IPS DF 6.9 (cell line): ENCODE measurements at places on chromosomes 5 and 9.

DNA sequence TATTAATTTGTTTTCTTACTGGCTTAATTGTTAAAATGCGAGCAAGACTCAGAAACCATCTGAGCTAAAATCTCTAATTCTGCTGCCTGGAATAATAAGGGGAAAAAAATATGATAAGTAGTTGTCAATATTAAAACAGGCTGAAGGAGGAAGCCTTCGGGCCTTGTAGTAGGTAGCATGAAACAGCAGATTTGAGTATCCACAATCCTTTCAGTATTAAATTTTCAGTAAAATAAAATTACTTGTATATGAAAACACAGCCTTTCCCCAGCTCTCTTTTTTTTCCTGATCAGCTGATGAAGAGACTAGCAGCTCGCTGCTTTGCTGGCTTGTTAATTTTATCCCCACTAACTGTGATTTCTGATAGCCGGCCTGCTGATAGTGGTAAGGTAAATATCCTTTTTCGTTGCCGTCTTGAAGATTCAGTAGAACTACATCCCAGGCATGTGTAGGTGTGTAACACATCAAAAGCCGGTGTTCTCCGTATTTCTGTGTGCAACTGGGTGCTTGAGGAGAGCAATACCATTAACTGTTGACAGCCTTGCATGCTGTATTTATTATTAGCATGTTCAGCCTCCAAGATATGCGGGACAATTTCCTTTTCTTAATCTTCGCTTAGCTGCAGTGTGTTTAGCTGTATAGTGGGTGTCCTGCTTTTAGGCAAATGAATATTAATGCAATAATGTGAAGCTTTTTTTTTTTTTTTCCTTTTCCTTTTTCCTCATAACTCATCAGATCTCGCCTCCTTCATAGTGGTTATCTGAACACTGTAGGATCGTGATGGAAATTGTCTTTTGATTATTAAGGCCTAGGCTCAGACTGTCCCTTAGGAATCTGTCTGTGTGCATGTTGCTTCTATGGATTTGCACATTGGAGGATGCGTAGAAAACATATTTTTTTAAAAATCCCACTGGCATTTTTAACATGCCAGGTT, 144.6 kb downstream of the SMARCA2 start:
- DNase-seq = no peak

DNA sequence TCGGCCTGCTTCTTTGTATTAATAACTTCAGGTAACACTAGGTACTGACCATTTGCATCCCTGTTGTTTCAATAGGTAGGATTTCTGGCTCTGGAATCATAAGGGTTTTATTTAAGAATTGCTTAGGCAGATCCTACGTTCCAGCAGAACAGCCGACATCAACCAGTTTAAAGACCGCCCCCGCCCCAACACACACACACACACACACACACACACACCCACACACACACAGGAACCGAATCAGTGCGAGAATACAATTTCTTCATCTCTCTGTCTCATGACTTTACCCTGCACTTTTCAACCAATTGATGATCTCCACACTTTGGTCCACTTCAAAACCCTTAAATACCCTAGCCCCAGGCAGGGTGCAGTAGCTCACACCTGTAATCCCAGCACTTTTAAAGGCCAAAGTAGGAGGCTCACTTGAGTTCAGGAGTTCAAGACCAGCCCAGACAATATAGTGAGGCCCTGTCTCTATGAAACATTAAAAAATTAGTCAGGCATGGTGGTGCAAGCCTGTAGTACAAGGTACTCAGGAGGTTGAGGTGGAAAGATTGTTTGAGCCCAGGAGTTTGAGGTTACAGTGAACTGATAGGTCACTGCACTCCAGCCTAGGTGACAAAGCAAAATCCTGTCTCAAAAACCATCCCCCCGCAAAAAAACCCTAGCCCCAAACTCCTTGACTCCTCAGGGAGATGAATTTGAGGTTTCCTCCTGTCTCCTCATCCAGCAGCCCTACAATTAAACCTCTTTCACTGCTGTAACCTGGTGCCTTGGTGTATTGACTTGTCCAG, 2.7 kb upstream of the MTMR12 start:
- DNase-seq = no peak

DNA sequence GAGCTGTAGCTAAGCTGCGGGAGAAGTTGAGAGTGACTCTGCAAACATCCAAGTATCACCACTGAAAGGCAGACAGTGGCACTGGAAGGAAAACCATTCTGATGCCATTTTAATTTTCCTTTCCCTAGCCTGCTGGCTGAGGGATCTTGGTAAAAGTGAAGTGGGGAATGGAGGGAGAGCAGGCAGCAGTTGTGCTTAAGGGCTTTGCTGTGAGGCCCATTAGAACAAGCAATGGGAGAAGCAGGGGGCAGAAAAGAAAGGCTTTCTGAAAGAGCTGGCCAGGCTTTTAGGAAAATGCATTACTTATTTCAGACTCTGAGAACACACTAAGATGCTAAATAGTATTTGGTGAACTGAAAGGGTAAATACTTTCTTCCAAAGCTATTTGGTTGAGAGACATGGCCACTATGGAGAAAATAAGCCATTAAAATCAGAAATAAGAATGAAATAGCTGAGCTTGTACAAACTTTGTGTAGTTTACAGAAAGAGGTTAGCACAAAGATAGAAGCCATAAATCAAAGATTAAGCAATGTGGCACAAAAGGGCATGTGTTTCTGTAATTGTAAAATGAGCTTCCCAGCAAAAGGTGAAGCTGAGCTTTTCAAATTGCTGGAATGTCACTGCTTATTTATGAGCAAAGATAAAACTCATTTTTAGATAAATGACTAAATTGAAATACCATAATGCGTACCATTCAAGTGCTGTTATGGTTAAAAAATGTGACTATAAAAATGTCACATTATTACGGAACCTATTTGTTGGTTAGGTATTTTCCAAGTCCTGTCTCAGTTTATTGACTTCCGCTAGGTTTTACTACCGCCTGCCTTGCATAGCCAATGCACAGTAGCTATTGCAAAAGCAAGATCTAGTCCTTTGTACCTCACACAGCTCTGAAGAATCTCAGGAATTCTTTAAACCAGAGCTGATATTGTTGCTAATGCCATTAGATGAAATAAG, 20.8 kb downstream of the SNCAIP start:
- no peak for DNase-seq

GRCh38 chr9:83544002-83544698, 5.9 kb upstream of the FRMD3 start:
- no peak for DNase-seq

- no peak for DNase-seq
Measured at GRCh38 chr9:137506702-137507171, 43.5 kb downstream of the PNPLA7 start.

GRCh38 chr9:6955251-6955921, 197.6 kb downstream of the KDM4C start:
- DNase-seq = no peak

- no peak for DNase-seq
Measured at GRCh38 chr5:149811453-149811852, 81.3 kb downstream of the PPARGC1B start.

DNA sequence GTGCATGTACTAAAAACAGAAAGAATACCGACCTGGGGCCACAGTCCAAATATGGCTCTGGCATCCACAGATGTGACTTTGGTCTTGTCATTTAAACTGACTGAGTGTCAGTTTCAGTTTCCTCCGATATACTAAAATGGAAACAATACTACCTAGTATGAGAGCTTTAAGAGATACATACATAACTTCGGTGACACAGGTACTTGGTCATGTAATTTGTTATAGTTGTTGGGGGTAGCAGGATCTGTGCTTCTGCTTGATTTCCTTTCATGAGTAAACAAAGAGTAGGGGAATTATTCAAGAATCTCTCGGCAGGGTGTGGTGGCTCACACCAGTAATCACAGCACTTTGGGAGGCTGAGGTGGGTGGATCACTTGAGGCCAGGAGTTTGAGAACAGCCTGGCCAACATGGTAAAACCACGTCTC, 32.1 kb downstream of the MTMR12 start:
- no peak for DNase-seq

GRCh38 chr9:133787754-133788025, 49.5 kb upstream of the SARDH start:
- no peak for DNase-seq

- no peak for DNase-seq
Measured at GRCh38 chr5:175387144-175387543, 56.8 kb downstream of the DRD1 start.

GRCh38 chr5:139552893-139553575, 8.1 kb upstream of the UBE2D2 start:
- DNase-seq = no peak

DNA sequence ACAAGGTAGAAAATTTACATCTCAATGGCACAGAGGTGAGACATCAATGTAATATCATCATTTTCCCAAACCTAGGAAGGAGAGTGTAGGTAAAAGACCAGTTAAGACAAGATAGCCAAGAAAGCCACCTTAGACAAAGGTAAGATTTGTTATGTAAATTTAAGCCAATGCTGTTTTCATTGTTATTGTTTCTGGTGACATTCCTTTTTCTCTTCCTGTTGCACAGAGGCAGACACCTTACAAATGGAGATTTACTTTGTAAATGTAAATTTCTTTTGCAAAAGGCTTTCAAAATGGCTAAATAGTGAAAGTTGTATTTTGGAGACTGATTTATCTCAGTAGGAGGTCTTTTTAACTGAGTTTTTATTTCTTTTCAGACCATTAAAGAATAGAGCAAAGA, 159.1 kb downstream of the YIPF5 start:
- DNase-seq = peak; percentile 11

DNA sequence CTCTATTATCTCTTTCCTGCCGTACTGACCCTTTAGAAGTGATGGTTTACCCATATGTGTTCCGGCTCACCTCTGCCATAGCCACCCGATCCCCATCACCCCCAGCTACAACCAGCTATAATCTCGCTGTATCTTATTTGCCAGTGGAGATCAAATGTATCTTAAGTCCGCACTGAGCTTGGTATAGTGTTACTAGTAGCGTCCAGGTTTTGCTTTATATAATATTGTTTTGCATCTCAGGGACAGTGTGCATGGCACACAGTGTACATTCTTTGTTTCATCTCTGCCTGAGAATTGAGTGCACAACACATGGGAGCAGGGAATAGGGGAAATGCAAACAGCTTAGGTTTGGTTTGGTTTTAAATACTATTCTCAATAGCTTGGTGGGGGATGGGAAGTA, 135.8 kb upstream of the SNX2 start:
- no peak for DNase-seq

- DNase-seq = peak; percentile 88
Measured at GRCh38 chr5:173327948-173328843, at the start of gene STC2. Gene STC2, minus strand, starts transcription at chr5:173328414. Its CDS starts 221 bp downstream, at chr5:173328193.

DNA sequence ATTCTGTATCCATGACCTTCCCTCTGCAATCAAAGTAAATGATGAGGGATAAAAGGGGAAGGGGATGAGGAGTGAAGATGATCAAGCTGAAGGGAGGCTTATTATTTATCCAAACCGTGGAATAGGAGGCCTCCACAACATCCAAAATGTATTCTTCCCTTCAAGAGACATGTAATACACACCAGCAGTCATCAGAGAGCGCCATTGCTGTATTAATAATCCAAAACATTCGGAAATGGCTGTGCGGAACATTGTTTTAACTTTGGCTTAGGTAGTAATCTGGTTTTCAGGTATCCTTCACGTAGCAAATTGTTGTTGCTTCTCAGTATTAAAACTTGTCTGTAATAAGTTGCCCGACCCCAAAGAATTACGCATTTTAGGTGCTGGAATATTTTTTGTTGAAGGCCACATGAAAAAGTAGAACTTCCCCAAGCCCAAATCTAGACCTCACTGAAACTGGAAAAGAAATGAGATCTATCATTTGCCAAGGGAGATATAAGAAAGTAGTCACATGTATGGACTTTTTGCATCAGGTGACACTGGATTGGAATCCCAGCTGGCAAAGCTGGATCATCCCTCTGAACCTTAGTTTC, 2.6 kb upstream of the BOD1 start:
- peak; percentile 33 for DNase-seq

GRCh38 chr5:167764641-167765289, 526.7 kb upstream of the WWC1 start:
- no peak for DNase-seq

DNA sequence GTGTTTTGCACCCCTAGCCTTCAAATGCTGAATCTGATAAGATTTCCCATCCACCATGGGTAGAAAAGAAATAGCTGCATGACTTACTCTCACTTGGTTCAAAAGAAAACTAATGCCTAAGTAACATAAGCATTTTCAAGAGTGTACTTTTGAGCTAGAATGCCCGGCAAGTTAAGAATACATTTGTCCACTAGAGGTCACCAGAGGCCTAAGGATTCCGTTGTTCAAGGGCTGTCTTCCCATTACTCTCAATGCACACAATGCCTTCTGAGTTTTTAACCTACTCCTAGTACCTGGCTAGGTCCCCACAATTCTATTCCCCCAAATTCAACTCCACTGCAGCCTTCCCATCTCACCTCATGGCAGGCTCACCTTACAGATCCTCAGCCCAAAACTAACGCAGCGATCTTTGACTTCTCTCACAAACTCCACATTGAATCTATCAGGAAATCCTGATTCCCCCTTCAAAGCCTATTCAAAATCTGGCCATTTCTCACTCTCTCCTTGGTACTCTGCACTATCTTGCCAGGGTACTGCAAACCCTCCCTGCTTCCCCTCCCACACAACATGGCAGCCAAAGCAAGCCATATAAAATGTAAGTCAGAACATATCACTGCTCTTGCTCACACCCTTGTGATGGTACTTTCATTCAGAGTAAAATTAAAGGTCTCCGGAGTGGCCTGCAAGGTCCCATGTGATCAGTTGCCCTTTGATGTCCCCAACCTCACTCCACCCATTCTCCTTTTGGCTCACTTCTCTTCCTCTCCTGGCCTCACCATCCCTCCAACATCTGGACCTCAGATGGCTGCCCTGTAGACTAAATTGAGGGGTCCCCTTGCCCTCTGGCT, 13.4 kb downstream of the OXCT1 start:
- no peak for DNase-seq

GRCh38 chr5:107321906-107322305, 348.8 kb downstream of the EFNA5 start:
- no peak for DNase-seq

- DNase-seq = no peak
Measured at GRCh38 chr9:121107881-121108280, 33.1 kb downstream of the CNTRL start.

- no peak for DNase-seq
Measured at GRCh38 chr9:121386442-121387175, 16.6 kb upstream of the STOM start.

DNA sequence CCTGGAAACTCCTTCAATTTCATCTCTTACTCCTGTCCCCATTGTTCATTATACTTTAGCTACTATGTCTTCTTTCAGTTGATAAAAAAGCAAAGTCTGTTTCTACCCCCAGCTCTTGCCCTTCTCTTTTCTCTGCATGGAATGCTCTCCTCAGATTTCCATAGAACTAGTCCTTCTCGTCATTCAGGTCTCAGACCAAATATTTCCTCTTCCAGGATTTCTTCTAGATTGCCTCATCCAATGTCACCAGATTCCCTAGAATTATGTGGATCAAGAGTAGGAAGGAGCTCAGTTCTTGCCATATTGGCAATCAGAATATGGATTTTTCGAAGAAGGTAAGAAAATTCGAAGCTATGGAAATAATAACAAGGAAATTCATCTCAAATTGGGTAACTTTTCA, 176.1 kb downstream of the GABRG2 start:
- DNase-seq = no peak

- DNase-seq = no peak
Measured at GRCh38 chr5:168740811-168741213, 161.6 kb upstream of the PANK3 start.
